Stimulated activated CD8-positive, alpha-beta memory T cell treated with anti-CD3 and anti-CD28 coated beads, Interleukin-4, amount 100 ng/mL, for 1 hour (primary cell): ENCODE measurements at places on chromosomes 5 and 9.

- DNase-seq, result no peak
These were observed 11.8 kb upstream of the MRNIP start for GRCh38 chr5:179870403-179870903.

DNA sequence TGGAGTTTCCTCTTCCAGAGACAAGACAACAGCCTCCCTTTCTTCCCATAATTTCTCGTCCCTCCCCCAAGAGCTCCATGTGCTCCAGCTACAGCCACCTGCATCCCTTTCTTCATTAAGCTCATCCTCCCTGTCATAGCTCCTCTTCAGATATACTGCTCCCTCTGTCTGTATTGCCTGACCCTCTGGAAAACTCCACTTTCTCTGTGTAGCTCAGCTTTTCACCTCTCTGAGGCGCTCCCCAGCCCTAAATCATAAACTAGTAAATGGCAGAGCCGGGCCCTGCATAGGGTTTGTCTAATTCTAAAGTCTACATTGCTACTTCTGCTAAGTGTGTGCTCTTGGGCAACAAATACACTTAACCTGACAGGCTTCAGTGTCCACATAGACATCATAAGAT, 8.8 kb upstream of the PLIN2 start:
- no peak for DNase-seq

DNA sequence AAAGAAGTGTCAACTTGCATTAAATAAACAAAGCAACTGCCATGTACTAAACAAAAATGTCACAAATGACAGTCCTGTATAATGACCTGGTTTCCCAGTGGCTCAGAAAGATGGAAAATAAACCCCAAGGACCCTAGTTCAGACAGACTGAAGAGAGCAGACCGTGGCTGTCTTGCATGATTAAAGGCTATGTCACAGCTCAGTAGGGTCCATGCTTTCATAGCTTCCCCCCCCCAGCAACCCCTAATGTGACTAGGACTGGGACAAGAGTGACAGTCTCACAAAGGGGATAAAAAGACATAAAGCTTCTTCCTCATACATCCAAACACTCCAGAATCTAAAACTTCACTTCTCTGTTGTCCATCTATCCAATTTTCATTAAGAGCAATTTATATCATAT, 113.6 kb downstream of the NR6A1 start:
- no peak for DNase-seq

- no peak for DNase-seq
These were observed 6.5 kb downstream of the CYSTM1 start for GRCh38 chr5:140181525-140181924.

- no peak for DNase-seq
These were observed 79.4 kb downstream of the ALDH1A1 start for GRCh38 chr9:72873456-72873855.

DNA sequence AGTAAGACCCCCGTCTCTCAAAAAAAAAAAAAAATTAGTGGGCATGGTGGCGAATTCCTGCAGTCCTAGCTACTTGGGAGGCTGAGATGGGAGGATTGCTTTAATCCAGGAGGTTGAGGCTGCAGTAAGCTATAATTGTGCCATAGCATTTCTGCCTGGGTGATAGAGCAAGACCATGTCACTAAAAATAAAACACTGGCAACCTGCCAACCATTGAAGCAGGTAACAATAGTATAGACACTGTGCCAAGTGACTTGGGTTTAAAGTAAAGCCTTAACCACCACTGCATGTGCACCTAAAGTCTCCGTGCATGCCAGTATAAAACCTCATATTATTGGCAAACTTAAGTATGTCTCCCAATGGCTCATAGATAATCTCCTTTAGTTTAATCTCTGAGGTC, 3.4 kb upstream of the APBA1 start:
- DNase-seq, result no peak

GRCh38 chr5:142726188-142726731, 40.4 kb upstream of the FGF1 start:
- no peak for DNase-seq

GRCh38 chr9:104686081-104686480, 8.2 kb upstream of the OR13D1 start:
- DNase-seq, result no peak

DNA sequence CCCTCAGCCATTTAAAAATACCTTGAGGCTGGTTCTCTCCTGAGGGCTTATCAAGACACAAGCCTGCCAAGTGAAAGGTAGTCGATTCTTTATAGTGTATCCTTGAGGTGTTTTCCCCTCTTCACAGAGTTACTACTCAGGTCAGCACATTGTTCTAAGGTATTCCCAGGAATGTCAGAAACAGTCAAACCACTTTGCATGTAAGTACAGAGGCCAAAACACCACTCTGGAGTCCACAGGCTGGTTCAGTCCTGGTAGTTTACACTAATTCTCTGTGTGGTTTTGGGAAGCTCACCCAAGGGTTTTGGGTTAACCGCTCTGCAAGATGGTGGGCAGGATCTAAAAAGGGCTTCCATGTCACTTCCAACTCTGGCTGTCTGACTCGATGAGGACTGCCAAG, 162.3 kb upstream of the PPP2R2B start:
- DNase-seq, result no peak
